Adrenal gland (tissue), 19 donors: ENCODE measurements at places on chromosomes 2 and 18.

DNA sequence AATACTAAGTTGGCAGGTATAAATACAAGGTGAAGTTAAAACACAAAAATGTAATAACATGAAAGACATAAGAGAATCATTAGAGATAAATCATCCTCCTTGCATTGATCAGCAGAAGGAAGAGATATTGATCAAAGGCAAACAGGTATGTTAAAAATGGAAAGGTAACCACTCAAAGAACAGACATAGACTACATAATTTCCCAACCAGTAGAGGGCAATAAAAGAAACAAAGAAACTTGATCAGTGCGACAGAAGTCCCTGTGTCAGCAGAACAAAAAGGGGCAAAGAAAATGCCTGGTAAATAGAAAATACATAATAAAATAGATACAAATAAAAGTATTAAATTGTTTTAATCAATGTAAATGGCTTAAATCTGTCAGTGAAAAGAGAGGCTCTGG lies 53.6 kb downstream of the FAM228A start:
- H3K36me3 ChIP-seq: no peaks in the 10 kb centered on the region
- H3K27ac ChIP-seq: no peak overlapping the region
- no peak overlapping the region for H3K4me3 ChIP-seq
- no peaks in the 10 kb centered on the region for H3K27me3 ChIP-seq
- DNase-seq: no peak

DNA sequence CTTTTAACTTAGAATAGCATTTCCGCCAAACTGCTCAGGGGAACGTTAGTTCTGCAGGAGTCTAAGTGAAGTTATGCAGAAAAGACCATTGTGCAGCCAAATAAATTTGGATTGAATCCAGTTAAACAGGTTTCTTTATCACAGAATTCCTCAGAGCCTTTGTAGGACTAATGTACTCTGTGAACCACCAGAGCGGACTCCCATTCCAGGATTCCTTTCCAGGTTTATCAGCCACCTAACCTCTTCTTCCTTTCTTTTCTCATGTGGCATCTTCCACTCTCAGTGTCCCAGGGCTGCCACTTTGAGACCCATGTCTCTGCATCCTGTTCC lies 350.4 kb downstream of the TSN start:
- H3K27me3 ChIP-seq: no peaks in the 10 kb centered on the region
- no peaks in the 10 kb centered on the region for H3K4me1 ChIP-seq
- no peak for DNase-seq

GRCh38 chr2:144578099-144578498 lies 58.2 kb upstream of the ZEB2 start:
- H3K27ac ChIP-seq: no peak overlapping the region
- no peaks in the 10 kb centered on the region for H3K27me3 ChIP-seq
- H3K36me3 ChIP-seq: no peaks in the 10 kb centered on the region
- DNase-seq: no peak

DNA sequence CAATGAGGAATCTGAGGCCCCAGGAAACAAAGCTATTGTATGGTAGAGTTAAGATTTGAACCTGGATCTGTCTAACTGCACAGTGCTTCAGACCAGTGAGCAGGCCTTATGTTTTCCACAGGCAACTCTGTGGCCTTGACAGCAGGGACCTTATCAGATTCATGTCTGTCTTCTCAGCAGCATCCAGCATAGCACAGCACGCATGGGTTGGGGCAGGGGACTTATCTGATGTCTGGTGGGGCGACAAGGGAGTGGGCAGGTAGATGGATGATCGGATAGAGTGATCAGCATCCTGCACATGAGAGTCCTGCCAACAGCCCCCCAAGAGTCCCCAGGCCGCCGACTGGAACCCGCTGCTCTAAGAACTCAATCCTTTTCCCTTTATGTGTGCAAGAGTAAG lies 28.7 kb upstream of the KCNF1 start:
- H3K4me3 ChIP-seq: no peak overlapping the region
- H3K4me1 ChIP-seq: no peaks in the 10 kb centered on the region
- no peaks in the 10 kb centered on the region for H3K36me3 ChIP-seq
- no peaks in the 10 kb centered on the region for H3K27me3 ChIP-seq
- DNase-seq: no peak

DNA sequence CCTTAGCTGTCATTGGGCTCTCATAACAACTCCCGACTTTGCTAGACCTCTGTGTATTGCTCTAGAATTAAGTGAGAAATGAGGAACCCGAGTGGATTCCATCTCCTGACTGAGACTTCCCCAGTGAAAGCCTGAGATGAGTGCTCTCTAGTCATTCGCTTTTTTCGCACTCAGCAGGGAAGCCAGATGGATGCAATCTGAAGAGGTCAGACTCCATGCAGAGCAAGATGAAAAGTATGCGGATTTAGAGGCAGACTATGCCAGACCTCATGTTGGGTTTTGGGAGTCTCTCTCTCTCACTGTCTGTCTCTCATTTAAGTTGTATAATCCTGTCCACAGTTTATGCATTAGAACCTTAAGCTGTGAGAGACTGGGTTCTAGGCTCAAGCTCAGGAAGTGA lies 88.6 kb downstream of the SLC5A7 start:
- DNase-seq: no peak
- no peaks in the 10 kb centered on the region for H3K36me3 ChIP-seq
- no peak overlapping the region for H3K4me3 ChIP-seq
- no peaks in the 10 kb centered on the region for H3K27me3 ChIP-seq
- H3K27ac ChIP-seq: no peak overlapping the region

- H3K27ac ChIP-seq: peak within 1 kb of the TSS; percentile 97
- H3K36me3 ChIP-seq: no peaks in the 10 kb centered on the region
- peaks cover 32% of the 10 kb centered on the region for H3K4me1 ChIP-seq
Measured at GRCh38 chr2:8681786-8682692, at the start of gene ID2. TSS of gene ID2 (plus strand) at chr2:8682056. CDS start at chr2:8682166, 110 bp downstream.

DNA sequence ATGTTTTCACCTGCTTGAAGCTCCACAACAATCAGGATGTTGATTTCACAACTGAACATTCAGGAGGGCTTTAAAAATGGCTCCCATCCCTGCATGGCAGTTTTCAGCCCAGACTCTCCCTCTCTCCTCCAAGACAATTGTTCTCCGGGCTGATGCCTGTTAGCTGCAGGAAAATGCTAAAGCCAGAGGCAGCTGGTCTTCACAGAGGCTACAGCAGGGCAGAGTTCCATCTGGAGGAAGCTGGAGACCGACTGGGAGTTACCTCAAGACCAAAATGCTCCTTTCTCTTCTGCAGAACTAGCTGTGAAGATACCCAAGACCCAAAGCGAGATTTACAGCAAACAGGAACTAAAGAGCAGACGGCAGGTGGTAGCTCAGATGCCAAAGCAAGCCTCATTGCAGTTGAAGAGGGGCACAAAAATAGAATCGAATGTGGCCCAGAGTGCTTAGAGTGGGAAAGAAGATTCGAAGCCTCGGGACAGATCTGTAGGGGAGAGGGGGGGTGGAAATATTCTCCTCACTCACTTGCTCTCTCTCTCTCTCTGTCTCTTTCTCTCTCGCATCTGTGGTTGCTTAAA lies 423.6 kb downstream of the ZNF521 start:
- no peaks in the 10 kb centered on the region for H3K4me1 ChIP-seq
- no peaks in the 10 kb centered on the region for H3K27me3 ChIP-seq
- no peak overlapping the region for H3K27ac ChIP-seq

- H3K4me3 ChIP-seq: no peak overlapping the region
- no peak for DNase-seq
- no peak overlapping the region for H3K27ac ChIP-seq
- no peaks in the 10 kb centered on the region for H3K36me3 ChIP-seq
- H3K4me1 ChIP-seq: no peaks in the 10 kb centered on the region
Measured at GRCh38 chr2:196142825-196143224, 28.6 kb downstream of the STK17B start.

DNA sequence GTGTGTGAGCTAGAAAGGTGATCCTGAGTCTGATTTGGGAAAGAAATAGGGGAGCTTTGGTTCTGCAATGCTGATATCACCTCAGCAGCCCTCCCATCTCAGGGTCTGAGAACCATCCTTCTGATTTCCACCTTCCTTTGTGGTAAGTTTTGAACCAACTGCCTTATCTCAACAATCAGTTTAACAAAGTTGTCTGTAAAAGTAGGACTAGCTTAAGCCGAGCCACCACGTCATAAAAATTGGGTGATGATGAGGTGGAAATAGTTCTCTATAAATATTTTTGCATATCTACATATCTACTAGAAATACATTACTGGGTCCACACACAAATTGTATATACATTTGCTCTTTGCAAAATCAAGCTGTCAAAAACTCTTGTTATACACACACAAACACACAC lies 1.1 kb downstream of the SULT1C4 start:
- H3K27ac ChIP-seq: no peak overlapping the region
- H3K36me3 ChIP-seq: no peaks in the 10 kb centered on the region

DNA sequence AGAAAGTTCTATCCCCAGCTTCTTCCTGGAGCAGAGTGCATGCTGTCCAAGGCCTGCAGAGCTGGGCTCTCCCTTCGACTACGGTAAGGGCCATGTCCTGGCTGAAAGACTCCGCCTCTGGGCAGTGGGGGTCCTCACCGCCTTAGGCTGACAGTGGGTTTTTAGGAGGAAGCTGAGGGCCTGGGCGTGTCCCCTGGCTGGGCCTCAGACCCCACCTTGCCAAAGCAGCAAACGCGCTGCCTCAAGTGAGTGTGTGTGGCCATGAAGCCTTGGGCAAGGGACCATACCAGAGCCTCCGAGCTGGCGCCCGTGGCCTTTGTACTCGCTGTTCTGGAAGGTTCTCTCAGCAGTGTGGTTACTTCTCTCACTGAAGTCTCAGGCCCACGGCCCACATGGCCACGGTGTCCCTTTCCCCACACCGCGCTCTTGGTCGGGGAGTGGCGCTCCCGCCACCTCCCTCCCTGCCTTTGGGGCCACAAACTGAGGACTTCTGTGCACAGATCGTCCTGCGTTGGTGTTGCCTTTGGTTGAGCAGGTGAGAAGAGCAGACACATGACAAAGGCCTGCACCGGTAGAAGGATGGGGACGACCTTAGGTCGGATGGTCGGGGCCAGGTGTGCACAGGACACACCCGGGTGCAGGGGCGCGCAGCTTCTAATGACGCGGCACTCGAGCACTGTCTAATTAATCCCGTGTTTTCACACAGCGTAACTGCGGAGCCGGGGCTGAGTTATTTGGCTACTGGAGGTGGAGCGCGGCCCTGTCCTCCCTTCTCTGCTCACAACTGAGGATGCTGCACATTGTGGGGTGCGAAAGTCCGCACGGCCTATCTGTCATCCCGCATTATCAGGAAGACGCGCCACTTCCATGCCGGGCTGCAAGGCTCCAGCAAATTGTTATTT lies 121.6 kb downstream of the PTGR3 start:
- H3K4me1 ChIP-seq: no peaks in the 10 kb centered on the region
- no peaks in the 10 kb centered on the region for H3K36me3 ChIP-seq
- H3K4me3 ChIP-seq: no peak overlapping the region
- H3K27me3 ChIP-seq: no peaks in the 10 kb centered on the region

DNA sequence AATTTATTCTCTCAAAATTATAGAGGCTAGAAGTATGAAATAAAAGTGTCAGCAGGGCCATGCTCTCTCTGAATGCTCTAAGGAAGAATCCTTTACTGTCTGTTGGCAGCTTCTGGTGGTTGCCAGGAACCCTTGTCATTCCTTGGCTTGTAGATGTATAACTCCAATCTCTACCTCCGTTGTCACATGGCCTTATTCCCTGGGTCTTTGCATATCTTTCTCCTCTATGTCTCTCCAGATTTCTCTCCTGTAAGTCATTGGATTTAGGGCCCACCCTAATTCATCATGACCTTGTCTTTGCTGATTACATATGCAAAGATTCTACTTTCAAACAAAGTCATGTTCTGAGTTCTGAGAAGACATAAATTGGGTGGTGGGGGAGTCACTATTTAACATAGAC lies 127.0 kb upstream of the CHST9 start:
- H3K4me1 ChIP-seq: no peaks in the 10 kb centered on the region
- no peak overlapping the region for H3K27ac ChIP-seq
- H3K27me3 ChIP-seq: no peaks in the 10 kb centered on the region

DNA sequence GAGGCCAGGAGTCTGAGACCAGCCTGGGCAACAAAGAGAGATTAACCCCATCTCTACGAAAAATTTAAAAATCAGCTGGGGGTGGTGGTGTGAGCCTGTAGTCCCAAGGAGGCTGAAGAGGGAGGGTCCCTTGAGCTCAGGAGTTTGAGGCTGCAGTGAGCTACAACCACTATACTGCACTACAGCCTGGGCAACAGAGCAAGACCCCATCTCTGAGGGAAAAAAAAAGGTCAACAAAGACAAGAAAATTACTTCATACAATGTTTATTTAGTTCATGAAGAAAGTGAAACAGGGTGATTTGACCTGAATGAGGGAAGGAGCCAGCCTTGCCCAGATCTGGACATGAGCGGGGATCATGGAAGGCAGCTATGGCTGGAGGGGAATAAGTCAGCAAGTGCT lies 59.1 kb downstream of the TMEM163 start:
- H3K4me3 ChIP-seq: no peak overlapping the region
- H3K4me1 ChIP-seq: no peaks in the 10 kb centered on the region
- H3K27ac ChIP-seq: no peak overlapping the region
- DNase-seq: no peak
- H3K27me3 ChIP-seq: no peaks in the 10 kb centered on the region

- no peak overlapping the region for H3K27ac ChIP-seq
- no peaks in the 10 kb centered on the region for H3K4me1 ChIP-seq
- no peaks in the 10 kb centered on the region for H3K36me3 ChIP-seq
- DNase-seq: no peak
Measured at GRCh38 chr2:112698834-112699515, 21.8 kb upstream of the NT5DC4 start.

DNA sequence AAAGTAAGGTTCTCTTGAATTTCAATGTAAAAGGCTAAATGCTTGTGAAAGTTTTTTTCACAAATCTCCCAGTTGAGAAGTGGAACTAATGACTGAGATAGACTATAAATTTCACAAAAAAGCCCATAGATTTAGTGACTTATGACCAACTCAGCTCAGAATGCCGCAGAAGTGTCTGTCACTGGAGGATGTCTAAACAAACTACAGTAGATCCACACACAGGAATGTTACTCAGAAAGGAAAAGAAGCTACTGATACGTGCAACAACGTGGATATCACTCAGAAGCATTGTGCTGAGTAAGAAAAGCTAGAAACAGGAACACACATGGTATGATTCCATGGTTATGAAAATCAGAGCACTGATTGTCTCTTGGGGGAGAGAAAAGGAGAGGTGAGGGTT lies 151.9 kb downstream of the DOCK10 start:
- no peak overlapping the region for H3K4me3 ChIP-seq
- no peak overlapping the region for H3K27ac ChIP-seq
- no peak for DNase-seq

- H3K36me3 ChIP-seq: no peaks in the 10 kb centered on the region
- no peak overlapping the region for H3K4me3 ChIP-seq
- H3K27ac ChIP-seq: no peak overlapping the region
Measured at GRCh38 chr2:136407952-136408318, 290.0 kb upstream of the CXCR4 start.

- no peaks in the 10 kb centered on the region for H3K27me3 ChIP-seq
- peaks cover 8% of the 10 kb centered on the region for H3K4me1 ChIP-seq
- no peak for DNase-seq
- H3K36me3 ChIP-seq: no peaks in the 10 kb centered on the region
- H3K27ac ChIP-seq: no peak overlapping the region
- no peak overlapping the region for H3K4me3 ChIP-seq
Measured at GRCh38 chr2:10167316-10167715, 44.8 kb downstream of the RRM2 start.

GRCh38 chr2:235095569-235095968 lies 143.8 kb downstream of the SH3BP4 start:
- DNase-seq: no peak
- H3K4me1 ChIP-seq: no peaks in the 10 kb centered on the region
- H3K36me3 ChIP-seq: no peaks in the 10 kb centered on the region
- no peak overlapping the region for H3K27ac ChIP-seq
- H3K27me3 ChIP-seq: no peaks in the 10 kb centered on the region
- H3K4me3 ChIP-seq: no peak overlapping the region
